ENCODE measurements at places on chromosomes 12 and 14.

- no peak overlapping the region for H3K27ac ChIP-seq
- peaks cover 20% of the 10 kb centered on the region for H3K4me1 ChIP-seq
- peaks cover 77% of the 10 kb centered on the region for H3K27me3 ChIP-seq
- ATAC-seq, result no peak
- H3K36me3 ChIP-seq, result peaks cover 6% of the 10 kb centered on the region
Measured at GRCh38 chr12:6703631-6704030, 3.0 kb upstream of the PIANP start.

- peaks cover 11% of the 10 kb centered on the region for H3K27me3 ChIP-seq
- ATAC-seq, result no peak
- no peak overlapping the region for H3K27ac ChIP-seq
Measured at GRCh38 chr14:24844011-24844410, 205.9 kb downstream of the STXBP6 start.

- H3K27me3 ChIP-seq, result no peaks in the 10 kb centered on the region
- H3K36me3 ChIP-seq, result peaks cover 26% of the 10 kb centered on the region
- no peak overlapping the region for H3K4me3 ChIP-seq
- ATAC-seq, result no peak
Measured at GRCh38 chr12:46260124-46260912, 8.5 kb downstream of the SLC38A1 start.

DNA sequence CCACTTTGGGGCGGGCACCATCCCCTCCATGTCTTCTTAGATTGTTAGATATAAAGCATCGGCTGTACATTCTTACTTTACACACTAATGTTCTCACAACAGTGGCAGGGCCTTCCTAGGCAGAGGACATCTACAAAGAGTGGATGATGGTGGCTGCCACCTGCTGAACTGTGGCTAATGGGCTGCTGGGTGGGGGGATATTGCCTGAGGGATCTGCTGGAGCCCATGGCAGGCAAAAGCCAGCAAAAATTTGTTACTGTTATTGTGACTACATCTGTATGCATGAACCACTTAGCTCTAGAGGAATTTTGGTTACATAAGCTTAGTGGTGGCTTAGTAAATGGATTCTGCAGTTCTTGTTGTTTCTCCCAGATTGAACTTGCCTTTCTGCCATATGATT lies 52.6 kb downstream of the DIP2B start:
- no peaks in the 10 kb centered on the region for H3K27me3 ChIP-seq
- peaks cover 33% of the 10 kb centered on the region for H3K36me3 ChIP-seq
- H3K27ac ChIP-seq, result no peak overlapping the region
- peaks cover 54% of the 10 kb centered on the region for H3K4me1 ChIP-seq
- no peak overlapping the region for H3K4me3 ChIP-seq

GRCh38 chr12:948238-948637 lies 1.3 kb downstream of the RAD52 start:
- H3K4me3 ChIP-seq, result peak overlapping the region; percentile 85
- H3K27ac ChIP-seq, result peak overlapping the region; percentile 89
- H3K4me1 ChIP-seq, result peaks cover 35% of the 10 kb centered on the region
- no peaks in the 10 kb centered on the region for H3K27me3 ChIP-seq
- H3K36me3 ChIP-seq, result peaks cover 18% of the 10 kb centered on the region
